Adipose tissue (tissue), 3 donors: ENCODE measurements at places on chromosomes 2 and 18. TPM values are rescaled to one million over a fixed set of nuclear protein-coding genes. Genes with fewer than 3 reads are reported as not detected.

Gene UGT1A9
- polyA plus RNA-seq = not detected

Gene AGXT
- 0.39 TPM for polyA plus RNA-seq

Gene TSPYL6
- not detected for polyA plus RNA-seq

Gene YES1
- 22.8 TPM for polyA plus RNA-seq

Gene CPLX4
- 0.07 TPM for polyA plus RNA-seq

Gene CPS1
- 0.74 TPM for polyA plus RNA-seq

Gene RAPGEF4
- polyA plus RNA-seq = 2.6 TPM
